HS-5 (cell line): ENCODE measurements at places on chromosomes 4 and X.
A peak's percentile ranks its signal among the peaks of the same experiment; 100 is the strongest.

GRCh38 chrX:5724123-5724522 lies 504.5 kb downstream of the NLGN4X start:
- DNase-seq = no peak

- DNase-seq = peak; percentile 37
These were observed 87.1 kb downstream of the VCX2 start for GRCh38 chrX:8084006-8084405.

DNA sequence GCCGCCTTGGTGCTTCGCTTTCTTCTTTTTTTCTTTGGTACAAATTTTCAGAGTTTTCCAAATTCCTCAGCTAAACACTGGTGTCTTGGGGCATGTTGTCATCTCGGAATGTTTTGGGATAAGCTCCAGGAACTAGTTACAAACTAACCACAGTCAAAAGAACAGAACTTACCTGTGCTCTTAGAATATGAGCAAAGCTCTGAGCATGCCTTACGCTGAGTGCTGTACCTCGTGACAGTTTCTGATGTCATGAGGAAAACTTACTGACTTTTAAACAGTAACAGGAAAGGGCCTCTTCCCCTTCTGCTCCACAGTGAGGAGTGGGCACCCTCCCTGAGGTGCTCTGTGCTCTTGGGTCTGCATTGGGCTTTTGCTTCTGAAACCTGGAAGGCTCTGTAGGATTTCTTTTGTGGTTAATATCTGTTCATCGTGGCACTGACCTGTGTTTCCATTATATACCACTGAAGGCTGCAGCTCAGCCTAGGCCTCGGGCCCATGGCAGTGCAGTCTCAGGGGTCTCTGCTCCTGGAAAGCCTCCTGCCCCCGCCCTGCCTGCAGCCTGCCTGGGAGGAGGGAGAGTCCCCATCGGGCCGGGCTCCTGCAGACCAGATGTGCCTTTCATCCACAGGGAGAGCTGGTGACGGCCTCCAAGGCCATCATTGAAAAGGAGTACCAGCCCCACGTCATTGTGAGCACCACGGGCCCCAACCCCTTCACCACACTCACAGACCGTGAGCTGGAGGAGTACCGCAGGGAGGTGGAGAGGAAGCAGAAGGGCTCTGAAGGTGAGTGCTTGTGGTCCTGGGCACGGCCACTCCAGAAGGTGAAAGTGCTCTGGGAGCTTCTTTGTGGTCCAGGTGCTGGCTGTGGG lies 48.7 kb downstream of the NOP14 start:
- no peak for DNase-seq

- DNase-seq = peak; percentile 6
These were observed 155.7 kb upstream of the SLIT2 start for GRCh38 chr4:20095805-20096541.
